Stimulated activated CD8-positive, alpha-beta memory T cell treated with anti-CD3 and anti-CD28 coated beads, Interleukin-7, amount 100 ng/mL, for 1 hour (primary cell): ENCODE measurements at places on chromosomes 5 and 9.

- no peak for DNase-seq
These were observed 20.8 kb upstream of the TCERG1 start for GRCh38 chr5:146426305-146426704.

DNA sequence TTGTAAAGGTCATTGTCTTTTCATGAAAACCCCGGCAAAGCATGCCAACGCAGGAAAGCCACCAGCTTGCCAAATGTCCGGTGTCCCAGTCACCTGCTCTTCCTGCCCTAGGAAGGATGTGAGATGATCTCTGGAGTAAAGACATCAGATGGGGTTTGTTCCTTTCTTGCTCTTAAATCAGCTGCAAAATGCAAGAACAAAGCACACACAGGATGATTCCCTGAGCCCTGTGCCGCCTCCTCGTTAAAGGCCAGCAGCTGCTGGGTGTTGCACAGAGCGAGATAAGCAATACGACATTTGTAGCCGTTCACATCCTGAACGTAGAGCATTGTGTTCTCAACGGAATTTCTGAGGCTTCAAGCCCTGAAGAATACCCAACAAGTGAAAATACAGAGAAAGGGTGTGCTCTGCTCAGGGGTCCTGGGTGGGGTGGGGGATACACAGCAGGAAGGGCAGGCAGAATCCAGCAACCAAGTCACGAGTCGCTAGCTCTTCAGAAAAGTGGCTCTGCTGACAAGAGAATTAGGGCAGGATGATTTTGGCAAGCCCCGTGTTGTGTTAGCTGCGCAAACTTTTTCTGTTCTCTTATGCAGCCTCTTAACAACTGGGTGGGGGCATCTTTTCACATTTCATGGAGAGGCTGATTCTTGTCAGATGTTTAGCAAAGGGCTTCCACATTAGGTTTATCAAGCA lies 229.2 kb upstream of the MAP3K1 start:
- no peak for DNase-seq

GRCh38 chr9:100170085-100170484 lies 71.0 kb downstream of the INVS start:
- no peak for DNase-seq

DNA sequence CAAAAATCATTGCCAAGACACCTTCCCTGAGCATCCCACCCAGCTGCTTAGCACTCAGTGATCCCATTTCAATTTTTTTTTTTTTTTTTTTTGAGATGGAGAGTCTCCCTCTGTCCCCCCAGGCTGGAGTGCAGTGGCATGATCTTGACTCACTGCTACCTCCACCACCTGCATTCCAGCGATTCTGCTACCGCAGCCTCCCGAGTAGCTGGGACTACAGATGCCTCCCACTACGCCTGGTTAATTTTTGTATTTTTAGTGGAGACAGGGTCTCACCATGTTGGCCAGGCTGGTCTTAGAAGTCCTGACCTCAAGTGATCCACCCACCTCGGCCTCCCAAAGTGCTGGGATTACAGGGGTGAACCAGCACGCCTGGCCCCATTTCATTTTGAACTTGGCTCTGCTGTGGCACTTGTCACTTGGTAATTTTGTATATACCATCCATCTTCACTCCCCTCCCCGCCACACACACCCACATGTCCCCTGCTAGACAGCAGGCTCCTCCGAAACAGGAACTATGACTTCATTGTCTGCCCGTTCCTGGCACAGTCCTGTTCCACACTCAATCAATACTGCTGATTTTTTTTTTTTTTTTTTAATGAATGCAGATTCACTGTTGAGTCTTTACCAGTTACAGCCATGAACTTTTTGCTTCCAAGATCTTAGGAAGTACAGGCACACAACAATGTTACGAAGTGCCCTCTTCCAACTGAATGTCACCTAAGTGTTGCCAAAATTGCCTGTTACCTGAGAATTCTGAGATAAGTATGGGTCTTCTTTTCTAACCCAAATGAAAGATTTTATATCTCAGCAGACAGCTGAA lies 17.3 kb upstream of the ZBTB34 start:
- DNase-seq: no peak

- DNase-seq: no peak
These were observed 17.3 kb downstream of the MAMDC2 start for GRCh38 chr9:70060883-70061507.

GRCh38 chr5:131877873-131878272 lies 67.6 kb downstream of the MEIKIN start:
- DNase-seq: no peak

- no peak for DNase-seq
These were observed 29.7 kb downstream of the PCA3 start for GRCh38 chr9:76793784-76794431.

DNA sequence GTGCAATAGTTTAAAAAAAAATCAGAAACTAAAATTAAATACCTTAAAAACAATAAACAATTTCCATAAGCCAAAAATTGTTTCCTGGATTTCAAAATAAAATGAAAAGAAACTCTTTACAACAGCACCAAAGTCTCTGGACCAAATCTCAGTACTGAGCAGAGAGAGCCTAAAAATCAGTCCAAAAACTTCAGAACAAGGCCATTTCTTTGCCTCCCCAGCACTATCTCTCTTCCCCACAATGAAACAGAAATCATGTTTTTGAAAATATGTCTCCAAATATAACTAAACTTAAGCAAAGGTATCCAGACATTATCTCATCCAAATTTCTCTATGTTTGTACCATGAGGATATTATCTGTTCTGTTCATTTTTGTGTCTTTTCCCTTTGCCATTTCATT lies 1.0 kb downstream of the FREM1 start:
- DNase-seq: no peak

DNA sequence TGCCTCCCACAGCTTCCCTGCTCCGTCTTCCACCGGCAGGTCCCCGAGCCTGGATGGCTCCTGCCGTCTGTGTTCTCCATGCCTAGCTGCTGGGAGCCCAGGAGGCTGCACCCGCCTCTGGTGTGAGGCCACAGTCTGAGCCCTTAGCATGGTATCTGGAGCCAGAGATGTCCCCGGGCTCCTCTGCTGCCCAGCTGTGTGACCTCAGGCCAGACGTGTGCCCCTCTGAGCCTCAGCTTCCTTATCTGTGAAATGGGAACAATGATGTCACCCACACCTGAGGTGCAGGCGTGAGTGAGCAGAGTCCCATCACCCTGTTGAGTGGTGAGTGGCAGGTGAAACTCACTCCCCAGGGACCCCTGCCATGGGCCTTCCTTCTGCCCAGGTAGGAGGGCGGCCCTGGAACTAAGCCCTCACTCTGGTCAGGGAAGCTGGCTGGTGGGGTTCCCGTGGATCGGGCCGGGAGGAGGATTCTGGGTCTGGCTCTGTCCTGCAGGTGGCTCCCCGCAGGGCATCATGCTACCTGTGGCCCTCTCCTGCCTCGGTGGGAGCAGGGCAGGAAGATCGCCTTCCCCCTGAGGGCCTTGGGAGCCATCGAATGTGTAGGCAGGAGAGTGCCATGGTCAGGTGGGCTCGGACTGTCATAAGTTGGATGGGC lies 239.0 kb downstream of the PBX3 start:
- no peak for DNase-seq

GRCh38 chr9:125881042-125881441 lies 133.9 kb downstream of the PBX3 start:
- no peak for DNase-seq

DNA sequence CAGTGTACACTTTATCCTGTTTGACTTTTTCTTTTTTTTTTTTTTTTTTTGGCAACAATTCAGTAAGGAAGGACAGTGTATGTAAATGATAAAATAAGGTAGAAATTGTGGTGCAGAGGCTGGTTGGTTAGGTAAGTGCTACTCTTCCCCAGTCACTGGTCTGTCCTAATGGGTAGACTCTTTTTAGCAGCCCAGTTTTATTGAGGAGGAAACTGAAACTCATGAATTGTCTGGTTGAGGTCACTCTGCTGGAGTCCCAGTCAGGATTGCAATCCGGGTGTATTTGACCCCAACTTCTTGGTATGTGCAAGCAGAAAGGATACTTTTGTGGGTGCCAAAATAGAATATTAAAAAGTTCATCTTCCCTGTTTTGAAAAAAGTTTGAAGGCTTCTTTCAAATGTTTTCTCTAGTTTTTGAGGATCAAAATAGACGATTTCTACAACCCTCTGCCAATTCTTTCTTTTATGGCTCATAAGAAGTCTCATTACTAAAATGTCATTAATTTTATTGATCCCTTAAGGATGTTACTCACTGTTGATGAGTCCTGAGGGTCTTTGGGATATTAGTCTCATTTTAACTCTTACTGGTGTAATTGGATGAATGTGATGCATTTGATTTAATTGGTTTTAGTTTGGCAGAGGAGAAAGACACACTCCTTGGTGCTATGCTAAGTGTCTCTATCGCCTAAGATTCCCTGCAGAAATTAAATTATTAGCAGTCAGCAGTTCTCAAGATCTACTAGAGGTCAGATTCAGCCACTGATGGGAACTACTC lies 171.9 kb downstream of the KDM4C start:
- DNase-seq: no peak

- DNase-seq: no peak
These were observed 19.6 kb upstream of the FOCAD start for GRCh38 chr9:20664501-20664900.

DNA sequence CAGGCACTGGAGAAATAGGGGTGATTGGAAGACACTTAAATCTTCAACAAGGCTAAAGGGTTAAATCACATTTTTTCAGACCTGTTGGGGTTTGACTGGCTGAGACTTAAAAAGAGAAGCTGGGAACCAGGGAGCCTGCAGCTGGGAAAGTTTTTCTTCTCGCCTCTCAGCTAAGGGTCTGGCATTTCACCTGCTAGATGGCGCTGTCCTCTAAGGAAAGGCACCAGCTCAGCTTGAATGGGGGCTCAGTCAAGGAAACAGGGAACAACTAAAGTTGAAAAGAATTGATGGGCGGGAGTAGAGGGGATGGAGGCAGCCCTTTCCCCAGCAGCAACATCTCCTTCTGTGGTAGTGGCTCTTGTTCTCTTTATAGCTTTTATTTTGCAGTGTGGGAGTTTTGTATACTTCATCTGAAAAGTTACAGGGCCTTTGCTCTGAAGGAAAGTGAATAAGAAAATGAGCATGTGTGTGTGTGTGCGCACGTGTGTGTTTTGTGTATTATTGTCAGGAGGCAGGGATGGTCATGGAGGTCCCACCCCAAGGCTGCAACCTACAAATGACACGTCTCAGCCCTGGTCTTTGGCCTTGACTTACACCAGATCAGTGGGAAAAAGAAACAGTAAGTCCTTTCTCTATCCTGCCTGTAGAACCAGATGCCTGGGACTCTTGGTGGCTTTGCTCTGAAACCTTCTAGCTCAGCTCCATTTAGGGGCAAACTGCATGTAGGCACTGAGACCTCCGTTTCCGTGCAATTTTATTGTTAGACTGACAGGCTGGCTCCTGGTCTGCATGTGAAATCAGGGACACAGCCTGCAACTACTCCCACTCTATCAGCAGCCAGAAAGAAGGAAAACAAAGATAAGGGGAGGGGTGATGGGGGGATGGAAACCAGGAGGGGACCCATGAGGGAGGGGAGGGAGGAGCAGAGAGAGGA lies 316.2 kb upstream of the CLINT1 start:
- no peak for DNase-seq

GRCh38 chr9:2790466-2790865 lies 53.4 kb downstream of the PUM3 start:
- DNase-seq: no peak

DNA sequence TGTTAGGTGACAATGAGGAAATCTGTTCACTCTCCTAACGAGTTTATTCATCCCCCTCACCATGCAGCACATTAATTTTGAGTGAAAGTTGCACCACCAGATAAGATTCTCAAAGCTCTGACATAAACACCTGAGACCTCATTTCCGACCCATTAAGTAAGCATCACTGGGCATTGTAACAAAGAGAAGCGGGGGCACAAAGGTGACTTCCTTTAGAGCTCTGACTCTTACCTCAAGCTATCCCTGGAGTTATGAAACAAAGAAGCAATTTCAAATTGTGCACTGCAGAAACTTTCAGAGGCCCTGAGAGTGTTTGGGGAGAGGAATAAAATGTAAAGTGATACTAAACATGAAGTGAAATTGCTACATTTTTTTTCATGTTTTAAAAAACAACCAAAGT lies 29.5 kb downstream of the C5orf15 start:
- no peak for DNase-seq

- no peak for DNase-seq
These were observed 5.6 kb upstream of the LCN2 start for GRCh38 chr9:128143525-128144238.

DNA sequence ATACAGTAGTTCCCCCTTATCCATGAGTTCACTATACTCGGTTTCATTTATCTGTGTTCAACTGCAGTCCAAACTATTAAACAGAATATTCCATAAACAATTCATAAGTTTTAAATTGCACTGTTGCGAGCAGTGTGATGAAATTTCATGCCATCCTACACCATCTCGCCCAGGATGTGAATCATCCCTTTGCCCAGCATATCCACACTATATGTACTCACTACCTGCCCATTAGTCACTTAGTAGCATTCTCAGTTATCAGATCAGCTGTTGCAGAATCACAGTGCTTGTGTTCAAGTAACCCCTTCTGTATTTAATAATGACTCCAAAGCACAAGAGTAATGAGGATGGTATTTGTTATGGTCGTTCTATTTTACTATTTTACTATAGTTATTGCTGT lies 51.5 kb downstream of the SHOC1 start:
- DNase-seq: no peak

GRCh38 chr5:76025069-76025468 lies 58.1 kb upstream of the SV2C start:
- DNase-seq: no peak

- DNase-seq: no peak
These were observed 10.4 kb upstream of the APTX start for GRCh38 chr9:33011831-33012230.

DNA sequence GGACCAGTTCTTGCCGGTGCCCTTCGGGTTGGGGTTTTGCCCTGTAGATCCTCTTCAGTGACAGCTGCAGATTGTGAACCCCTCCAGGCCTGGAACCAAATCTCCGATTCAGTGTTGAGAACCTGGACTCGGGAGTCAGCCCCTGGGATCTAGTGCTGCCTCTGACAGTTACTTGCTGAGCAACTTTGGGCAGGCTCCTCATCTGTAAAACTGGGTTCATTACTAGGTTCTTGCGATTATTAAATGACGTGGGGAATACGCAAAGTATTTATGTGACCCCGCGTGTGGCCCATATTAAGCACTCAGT lies 600 bp downstream of the ERCC6L2 start:
- DNase-seq: no peak

DNA sequence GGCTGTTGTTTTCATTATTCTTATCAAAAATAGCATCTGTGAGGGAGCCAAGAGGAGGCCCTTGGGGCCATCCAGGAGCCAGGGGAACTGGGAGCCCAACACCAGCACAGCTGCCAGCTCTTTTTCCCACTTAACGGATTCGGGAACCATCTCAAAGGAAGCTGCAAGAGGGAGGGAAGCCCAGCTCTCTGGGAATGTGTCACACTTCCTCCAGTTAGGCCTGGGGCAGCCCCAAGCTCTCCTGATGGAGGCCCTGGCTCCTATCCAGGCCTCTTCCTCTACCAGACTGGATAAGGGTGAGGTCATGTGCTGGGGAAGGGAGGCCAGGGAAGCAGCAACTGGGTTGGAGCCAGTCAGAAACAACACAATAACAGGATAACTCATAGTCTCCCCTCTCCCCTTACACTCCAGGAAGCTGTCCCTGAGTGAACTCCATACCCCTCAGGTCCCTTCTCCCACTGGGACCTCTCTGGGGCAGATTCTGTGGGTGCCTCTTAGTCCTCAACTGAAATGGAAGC lies 12.7 kb downstream of the CSF2 start:
- no peak for DNase-seq
